Activated T-cell treated with anti-CD3 and anti-CD28 coated beads for 24 hours (primary cell): ENCODE measurements at places on chromosomes 2 and 18.

DNA sequence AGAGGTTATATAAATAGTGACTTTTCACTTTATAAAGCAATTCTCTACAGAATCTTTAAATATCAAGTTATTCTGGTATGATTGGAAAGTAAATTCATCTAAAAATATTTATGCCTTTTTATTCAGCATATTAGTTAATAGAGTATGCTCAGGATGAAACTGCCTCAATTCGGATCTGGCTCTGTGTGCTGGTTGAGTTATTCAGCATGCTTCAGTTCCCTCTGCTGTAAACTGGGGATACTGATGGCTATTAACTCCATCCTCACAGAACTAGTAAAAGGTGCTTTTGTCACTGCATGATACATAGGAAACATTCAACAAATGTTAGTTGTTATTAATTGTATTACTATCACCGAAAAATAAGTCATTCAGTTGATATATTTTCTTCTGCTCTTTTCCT is 250.3 kb downstream of the NRXN1 start:
- no peak for DNase-seq

DNA sequence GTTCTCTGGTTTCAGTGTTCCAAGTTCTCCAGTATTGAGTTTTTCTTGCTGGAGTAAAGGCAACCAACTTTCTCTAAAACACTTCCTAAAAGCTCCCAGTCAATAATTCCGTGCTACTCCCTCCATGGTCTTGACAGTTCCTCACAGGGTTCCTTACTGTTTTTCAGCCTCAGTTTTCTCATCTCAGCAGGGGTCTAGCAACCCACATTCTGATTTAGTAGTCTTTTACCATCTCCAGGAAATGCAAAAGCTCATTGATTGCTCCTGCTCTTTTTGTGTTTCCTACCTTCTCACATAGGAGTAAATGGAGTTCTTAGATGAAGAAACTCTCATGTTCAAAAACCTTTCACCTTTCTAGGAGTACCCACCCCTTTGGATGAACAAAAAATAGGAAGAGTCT is 978.8 kb upstream of the POU3F3 start:
- no peak for DNase-seq

DNA sequence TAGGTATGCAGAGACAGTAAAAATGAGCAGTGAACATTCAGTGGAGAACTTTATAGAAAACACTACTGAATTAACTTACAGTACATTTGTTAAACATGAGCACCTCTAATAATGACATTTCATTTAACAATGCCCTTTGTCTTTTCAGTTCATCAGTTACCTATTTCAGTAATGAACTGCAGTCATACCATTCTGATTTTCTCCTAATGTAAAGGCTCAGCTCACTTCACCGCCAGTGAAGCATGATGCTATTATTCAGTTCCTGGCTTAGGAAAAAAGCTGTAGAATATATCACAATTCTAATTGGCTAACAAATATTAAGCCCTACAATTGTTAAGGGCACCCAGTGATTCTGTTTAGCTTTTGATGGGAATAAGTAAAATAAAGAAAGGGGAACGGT is 37.1 kb upstream of the CCDC93 start:
- no peak for DNase-seq

DNA sequence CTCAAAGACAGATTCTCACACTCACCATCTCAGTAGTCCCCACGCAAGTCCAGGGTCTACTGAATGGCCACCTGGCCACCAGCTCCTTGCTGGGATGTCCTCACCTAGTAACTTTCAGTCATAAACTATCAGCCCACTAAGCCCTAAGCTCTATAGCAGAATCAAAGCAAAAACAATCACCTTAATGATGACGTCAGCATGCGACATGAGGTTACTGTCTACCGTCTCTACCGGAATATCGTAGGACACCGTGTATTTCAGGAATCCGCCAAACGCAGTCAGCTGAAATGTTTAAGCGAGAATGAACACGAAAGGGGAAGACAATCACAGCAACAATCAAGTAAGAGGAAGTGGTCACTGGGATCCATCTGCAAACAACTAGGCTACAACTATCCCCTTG is 81.8 kb downstream of the LAMA1 start:
- DNase-seq, result no peak
